ENCODE measurements at places on chromosomes 4 and X. TPM values are rescaled to one million over a fixed set of nuclear protein-coding genes. Genes with fewer than 3 reads are reported as not detected.

DNA sequence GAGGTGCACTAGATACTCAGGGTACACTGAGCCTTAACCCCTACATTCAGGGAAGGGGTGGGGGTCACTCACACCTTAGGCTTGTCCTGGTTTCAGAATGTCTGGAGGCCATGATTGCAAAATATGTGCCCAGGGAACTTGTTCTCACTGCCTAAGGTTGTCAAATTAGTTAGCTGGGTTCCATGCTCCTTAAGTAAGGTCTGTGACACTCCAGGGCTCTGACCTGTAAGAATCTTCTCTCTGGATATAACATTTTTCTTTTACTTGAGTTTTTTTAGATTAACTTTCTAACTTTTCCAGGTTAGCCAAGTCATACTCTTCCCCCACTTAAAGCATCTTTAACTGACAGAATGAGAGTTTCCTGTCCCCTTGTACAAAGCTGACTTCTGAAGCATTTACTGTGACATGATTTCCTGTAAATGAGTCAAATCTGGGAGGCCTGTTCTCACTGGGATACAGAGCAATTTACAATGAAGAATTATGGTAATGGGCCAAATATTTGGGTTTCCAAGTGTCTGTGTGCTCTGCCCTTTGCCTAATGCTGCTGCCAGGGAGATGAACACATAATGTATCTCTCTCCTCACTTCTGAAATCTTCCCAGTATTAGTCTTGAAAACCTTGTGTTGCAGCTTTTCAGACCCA, 101.7 kb downstream of the GATB start:
- DNase-seq: no peak

DNA sequence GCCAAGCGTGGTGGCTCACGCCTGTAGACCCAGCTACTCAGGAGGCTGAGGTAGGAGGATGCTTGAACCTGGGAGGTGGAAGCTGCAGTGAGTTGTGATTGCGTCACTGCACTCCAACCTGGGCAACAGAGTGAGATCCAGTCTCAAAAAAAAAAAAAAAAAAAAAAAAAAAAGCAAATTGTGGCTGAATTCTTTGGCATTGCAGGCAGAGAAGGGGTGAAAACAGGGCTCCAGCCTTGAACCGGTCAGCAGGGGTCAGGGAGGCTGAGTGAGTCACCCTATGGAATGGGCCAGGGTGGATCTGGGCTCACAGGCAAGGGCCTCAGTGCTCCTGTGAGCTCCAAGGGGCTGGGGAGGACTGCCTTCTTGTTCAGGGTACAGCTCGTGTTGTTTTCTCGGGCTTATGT, 13.2 kb upstream of the FAM3A start:
- no peak for DNase-seq

DNA sequence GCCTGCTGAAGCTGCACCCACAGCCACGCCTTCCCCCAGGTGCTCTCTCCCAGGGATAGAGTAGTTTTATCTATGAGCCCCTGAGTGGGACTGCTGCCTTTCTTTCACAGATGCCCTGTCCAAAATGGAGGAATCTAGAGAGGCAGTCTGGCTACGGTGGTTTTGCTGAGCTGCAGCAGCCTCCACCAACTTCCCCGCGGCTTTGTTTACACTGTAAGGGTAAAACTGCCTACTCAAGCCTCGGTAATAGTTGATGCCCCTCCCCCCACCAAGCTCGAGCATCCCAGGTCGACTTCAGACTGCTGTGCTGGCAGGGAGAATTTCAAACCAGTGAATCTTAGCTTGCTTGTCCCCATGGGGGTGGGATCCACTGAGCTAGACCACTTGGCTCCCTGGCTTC, 84.5 kb downstream of the PRKG2 start:
- no peak for DNase-seq

TMEM175 gene
- 39.8 TPM for total RNA-seq

- DNase-seq: no peak
Observed at GRCh38 chr4:145535202-145535601, 53.5 kb downstream of the SMAD1 start.

- no peak for DNase-seq
Observed at GRCh38 chr4:155530290-155530689, 136.4 kb upstream of the GUCY1A1 start.
